Inflammatory macrophage treated with lipopolysaccharide for 1 hour (primary cell): ENCODE measurements at places on chromosomes 2 and 18.
A peak's percentile ranks its signal among the peaks of the same experiment; 100 is the strongest.

- no peak for DNase-seq
Measured at GRCh38 chr2:127485051-127485693, 41.1 kb downstream of the IWS1 start.

- no peak for DNase-seq
Measured at GRCh38 chr18:46727177-46727576, 29.7 kb downstream of the ST8SIA5 start.

DNA sequence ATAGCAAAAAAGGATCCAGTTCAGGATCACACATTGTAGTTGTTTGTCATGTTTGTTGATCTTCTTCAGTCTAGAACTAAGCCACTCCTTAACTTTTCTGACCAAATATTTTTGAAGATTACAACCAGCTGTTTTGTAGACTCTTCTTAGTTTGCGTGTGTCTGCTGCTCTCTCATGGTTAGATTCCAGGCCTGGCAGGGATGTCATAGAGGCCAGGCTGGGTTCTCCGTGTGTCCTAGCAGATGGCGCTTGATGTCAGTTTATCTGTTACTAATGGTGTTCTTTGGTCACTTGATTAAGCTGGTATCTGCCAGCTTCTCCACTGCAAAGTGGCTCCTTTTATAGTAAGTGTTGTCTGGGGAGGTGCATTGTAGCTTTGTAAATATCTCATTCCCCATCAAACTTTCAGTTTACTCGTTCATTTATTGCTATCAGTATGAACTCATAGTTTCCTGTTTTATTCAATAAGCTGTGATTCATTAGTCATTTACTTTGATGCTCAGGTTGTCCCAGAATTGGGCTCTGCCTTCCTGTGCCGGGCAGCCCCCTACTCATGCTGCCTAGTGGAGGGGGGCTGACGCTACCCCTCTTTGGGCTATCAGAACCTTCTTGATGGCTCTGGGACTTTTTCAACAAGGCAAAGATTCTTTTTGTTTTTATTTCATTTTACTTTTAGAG lies 42.1 kb downstream of the GRHL1 start:
- DNase-seq = no peak

- peak; percentile 79 for DNase-seq
Measured at GRCh38 chr2:160207271-160207670, 7.2 kb upstream of the ITGB6 start.

DNA sequence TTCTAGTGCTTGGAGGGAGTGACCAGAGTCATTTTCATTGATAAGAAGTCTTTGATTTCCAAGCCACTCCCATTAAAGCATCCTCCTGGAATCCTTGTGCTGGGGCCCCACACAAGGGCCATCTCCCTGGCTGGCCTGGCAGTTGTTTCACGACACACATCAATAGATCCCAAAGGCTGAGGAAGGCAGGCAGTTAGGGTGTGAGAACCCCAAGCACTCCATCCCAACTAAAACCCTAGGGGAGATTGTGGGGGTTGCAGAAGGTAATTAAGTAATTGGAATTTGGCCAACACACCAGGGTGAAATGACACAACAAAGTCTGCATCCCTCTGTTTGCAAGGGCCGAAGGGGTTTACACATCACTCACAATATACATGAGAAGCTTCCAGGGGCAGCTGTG lies 578.1 kb upstream of the SYT4 start:
- DNase-seq = no peak

DNA sequence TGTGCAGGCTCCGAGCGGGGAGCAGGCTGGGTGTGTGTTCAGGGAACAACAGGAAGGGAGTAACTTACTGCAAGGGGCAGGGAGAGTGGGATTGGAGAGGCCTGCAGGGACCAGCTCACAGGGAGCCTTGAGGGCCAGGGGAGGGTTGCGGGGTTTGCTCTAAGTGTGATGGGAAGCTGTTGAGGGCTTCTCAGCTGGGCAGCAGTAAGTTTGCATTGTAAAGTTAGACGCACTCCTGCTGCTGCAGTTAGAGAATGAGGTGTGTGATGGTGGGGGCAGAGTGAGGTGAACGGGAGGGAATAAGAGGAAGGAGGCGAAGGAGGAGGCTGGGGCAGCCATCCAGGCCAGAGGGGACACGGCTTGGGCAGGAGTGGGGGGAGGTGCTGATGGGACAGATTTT lies 53.4 kb downstream of the BOLA3 start:
- DNase-seq = no peak
